Activated CD8-positive, alpha-beta T cell treated with anti-CD3 and anti-CD28 coated beads for 36 hours (primary cell): ENCODE measurements at places on chromosomes 5 and 9. TPM values are rescaled to one million over a fixed set of nuclear protein-coding genes. Genes with fewer than 3 reads are reported as not detected.

- H3K27me3 ChIP-seq, result peaks cover 1% of the 10 kb centered on the region
- no peak overlapping the region for H3K27ac ChIP-seq
Observed at GRCh38 chr5:66326276-66326675, 182.2 kb downstream of the SREK1 start.

DNA sequence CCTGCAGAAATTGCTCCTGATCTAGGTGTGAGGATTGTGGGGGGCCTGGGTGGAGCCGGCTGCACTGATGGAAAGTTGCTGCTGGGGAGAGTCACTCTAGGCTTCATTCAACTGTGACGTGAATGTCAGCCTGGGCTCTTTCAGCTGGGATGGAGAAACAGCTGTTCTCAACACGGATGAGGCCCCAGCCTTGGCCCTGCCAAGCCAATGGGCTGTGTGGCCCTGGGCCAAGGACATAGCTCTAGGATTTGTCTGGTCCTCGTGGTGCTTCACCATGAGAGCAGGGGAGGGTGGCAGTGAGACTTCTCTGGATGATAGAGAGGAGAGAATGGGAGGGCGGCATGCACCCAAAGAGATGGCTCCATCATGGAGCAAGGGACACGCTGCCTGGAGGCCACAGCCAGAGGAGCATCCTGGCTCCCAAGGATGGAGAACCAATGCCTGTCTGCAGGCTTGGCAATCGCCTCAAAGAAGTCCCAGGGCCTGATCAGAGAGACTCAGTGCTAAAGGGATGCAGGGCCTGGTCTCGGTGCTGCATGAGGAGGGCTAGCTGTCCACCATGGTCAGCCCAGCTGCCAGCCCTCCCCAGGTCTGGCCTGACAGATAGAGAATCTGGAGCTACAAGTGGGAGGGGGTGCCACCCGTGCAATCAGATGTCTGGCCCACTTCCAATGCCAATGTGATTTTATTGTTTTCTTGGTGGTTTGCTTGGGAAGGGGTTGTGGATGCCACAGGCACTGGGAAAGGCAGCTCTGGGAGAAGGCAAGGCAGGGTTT lies 141.0 kb downstream of the GADD45G start:
- no peaks in the 10 kb centered on the region for H3K36me3 ChIP-seq
- H3K27ac ChIP-seq, result no peak overlapping the region
- no peak overlapping the region for H3K4me3 ChIP-seq
- DNase-seq, result no peak

- no peak overlapping the region for H3K27ac ChIP-seq
- H3K4me1 ChIP-seq, result no peaks in the 10 kb centered on the region
- H3K27me3 ChIP-seq, result no peaks in the 10 kb centered on the region
- no peak overlapping the region for H3K4me3 ChIP-seq
- H3K36me3 ChIP-seq, result peaks cover 72% of the 10 kb centered on the region
- DNase-seq, result no peak
Observed at GRCh38 chr9:92247296-92247695, 46.2 kb downstream of the IARS1 start.

PAPPA gene
- not detected for total RNA-seq

- peak overlapping the region; percentile 86 for H3K4me3 ChIP-seq
- peaks cover 17% of the 10 kb centered on the region for H3K36me3 ChIP-seq
- peak overlapping the region; percentile 96 for H3K27ac ChIP-seq
- H3K4me1 ChIP-seq, result peaks cover 55% of the 10 kb centered on the region
- DNase-seq, result peak; percentile 90
- no peaks in the 10 kb centered on the region for H3K27me3 ChIP-seq
Observed at GRCh38 chr5:131252824-131253171, 11.1 kb upstream of the CDC42SE2 start.

GRCh38 chr5:132493241-132493640 lies 2.7 kb upstream of the IRF1 start:
- H3K27me3 ChIP-seq, result no peaks in the 10 kb centered on the region
- H3K4me1 ChIP-seq, result peaks cover 45% of the 10 kb centered on the region
